ENCODE measurements at places on chromosomes 7 and 10.

DNA sequence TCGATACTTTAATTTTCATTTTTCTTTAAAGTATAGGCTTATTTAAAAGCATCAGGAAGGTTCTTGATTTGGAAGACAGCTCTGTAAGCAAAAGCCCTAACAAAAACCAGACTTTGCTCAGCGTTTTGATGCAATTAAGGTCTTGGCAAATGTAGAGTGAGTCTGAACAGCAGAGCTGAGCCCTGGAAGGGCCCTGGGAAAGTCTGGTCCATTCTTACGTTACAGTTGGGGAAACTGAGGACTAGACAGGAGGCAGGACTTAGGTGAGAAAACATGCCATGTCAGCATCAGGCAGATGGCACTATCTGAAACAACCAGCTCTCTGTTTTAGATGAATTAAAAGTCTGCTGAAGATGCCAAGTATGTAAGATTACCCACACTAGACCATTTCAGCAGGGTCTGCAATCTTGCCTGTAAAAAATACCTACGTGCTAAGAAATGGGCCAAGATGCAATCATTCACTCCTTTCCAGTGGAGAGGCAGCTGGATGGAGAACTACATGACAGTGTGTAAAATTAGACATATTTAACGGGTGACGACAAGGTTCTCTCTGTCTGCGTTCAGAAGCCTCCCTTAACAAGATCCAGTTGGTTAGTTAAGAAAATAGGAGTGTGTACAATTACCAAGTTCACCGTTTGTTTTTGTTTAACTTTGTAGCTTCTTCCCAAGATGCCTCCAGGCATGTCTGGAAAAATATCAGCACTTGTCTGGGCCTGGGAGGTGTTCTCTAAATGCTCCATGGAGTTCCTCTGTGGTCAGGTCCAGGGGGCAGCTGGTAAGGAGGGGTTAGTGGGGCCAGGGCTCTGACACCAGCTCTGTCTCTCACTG, 502.3 kb upstream of the ZMIZ1 start:
- no peak for DNase-seq

GRCh38 chr7:148963583-148964482, 64.5 kb downstream of the PDIA4 start:
- DNase-seq: no peak

- DNase-seq: no peak
Observed at GRCh38 chr10:117936141-117936540, 110.6 kb downstream of the RAB11FIP2 start.

DNA sequence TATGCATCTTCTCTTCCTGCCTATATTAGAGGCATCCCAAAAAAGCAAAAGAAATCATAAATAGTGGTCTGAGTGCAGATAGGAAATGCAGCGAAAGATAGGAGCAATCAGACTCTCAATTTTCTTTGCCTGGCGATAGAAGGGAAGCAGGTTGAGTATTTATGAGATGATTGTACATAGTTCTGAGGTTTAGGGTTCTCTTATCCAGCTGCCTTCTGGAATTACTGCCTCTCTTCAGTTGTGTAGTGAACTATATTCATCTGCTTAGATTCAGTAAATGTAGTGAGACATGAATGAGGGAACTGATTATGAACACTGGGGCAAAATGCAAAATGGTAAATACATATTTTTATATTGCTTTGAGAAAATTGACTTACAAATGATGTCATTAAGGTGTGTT, 93.0 kb upstream of the CYP26C1 start:
- DNase-seq: no peak

DNA sequence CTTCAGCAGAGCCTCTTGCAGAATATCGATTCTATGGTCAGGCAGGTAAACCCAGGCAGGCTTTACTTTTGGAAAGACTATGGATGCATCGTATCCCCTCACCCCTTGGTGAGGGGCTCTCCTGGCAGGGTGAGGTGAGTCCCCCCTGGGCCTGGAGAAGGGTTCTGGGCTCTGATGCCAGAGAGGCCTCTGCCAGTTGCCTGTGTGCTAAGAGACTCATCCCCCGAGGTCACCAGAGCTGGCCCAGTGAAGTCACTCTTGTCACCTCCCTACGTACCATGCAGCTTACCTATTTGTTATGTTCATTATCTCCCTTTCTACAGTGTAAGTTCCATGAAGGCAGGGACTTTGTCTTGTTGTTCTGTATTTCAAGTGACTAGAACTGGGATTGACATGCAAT, 51.3 kb downstream of the TSPAN15 start:
- no peak for DNase-seq

DNA sequence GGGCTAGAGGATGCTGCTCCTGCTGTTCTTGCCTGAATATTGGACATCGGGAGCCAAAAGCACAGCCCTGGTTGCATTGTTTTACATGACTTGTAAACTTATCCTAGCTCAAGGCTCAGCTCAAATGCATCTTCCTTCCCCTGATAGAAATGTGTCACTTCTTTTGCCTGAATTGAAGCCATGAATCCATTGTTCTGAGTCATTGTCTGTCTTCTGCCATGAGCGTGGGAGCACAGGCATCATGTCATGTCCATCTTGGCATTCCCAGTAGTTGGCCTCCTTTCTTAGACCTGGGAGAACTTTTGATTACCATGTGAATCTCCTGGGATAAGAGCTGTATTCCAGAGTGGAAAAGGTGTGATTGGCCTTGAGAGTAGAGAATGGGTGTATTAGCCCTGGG, 54.1 kb upstream of the OPN4 start:
- no peak for DNase-seq

DNA sequence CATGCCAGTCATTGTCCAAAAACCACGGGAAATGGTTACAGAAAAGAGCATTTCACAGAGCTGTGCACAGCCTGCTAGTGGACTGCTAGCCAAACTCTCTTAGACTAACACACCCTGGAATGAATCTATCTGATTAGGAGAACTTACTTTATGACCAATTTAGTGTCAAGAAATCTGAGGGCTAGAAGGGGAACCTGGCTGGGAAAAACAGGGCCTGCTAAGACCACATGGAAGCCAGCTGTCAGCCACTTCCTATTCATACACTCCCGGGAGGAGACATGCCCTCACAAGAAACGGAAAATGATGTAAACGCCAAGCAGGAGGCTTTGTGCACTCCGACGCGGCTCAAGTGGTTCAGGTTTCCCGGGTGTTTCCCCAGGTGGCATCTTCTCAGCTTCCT, 54.8 kb downstream of the MPP7 start:
- DNase-seq: no peak

DNA sequence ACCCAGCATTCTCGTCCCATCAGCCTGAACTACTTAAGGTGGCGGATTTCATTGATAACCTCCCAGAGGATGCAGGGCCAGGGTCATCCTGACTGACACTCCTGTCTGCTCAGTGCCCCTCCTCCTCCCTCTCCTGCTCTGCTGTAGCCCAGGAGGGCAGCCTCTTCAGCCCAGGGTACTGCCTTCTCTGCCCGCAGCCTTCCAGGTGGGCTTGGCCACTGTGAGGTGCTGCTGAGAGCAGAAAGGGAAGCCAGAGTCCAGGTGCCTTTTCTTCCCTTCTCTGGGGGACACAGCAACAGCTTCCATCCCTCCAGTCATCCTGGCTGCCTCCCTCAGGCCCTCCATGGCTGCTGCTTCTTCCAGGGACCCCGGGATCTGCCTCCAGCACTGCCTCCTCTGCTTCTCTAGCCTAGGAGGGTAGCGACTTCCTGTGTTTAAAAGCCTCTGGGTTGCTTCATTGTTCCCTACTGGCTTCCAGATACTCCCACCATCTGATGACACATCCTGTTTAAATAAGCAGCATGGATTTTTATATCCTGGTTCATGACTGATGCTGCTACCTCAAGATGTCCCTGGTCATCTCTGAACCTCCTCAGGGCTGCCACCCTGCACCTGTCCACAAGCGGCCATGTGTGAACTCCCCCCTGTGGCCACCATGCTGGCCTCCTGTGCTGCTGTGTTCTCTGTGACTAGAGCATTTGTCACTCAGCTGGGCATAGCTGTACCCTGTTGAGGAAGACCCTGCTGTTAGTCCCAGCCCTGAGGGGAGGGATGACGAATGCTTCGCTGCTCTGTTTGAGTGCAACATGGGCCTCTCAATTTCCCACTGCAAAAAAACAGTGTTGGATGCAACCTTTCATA, 55.8 kb downstream of the AKR1C4 start:
- no peak for DNase-seq

- no peak for DNase-seq
Observed at GRCh38 chr7:94451187-94451586, 56.5 kb downstream of the COL1A2 start.

- no peak for DNase-seq
Observed at GRCh38 chr10:92241501-92241900, 49.4 kb downstream of the CPEB3 start.

DNA sequence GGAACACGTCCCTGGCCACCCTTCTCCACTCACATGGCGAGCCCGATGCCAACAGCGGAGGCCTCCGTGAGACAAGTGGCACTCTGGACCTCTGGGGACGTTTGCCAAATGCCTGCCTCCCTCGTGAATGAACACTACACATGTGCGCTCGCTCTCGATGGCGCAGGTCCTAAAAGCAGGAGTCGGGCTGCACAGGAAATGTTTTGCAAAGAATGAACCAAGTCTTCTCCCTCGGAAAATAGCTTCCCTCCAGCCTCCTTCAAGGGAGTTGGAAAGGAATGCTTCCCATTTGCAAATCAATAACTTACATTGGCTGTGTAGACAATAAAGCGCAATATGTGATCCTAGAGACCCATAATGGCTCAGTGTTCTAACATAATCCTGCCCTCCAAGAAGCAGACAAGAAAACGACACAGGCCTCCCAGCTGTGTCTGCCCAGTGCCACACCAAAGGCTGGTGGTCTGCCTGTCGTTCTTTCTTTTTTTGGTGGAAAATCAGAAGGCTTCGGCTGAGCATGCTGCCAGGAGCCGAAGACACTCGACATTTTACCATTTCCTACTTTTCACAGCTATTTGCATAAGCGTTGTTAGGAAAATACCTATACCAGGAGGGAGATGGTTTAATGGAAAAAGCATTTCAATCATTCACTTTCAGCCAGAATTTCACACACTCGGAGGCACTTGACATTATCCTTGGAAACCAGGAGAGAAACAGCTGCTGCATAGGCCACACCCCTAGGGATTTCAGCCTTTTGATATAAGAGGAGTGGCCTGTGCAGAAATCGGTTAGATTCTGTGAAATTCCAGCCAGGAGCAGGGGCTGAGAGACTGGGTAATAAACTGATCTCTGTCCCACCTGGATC, 38.4 kb downstream of the ATXN7L1 start:
- DNase-seq: no peak

DNA sequence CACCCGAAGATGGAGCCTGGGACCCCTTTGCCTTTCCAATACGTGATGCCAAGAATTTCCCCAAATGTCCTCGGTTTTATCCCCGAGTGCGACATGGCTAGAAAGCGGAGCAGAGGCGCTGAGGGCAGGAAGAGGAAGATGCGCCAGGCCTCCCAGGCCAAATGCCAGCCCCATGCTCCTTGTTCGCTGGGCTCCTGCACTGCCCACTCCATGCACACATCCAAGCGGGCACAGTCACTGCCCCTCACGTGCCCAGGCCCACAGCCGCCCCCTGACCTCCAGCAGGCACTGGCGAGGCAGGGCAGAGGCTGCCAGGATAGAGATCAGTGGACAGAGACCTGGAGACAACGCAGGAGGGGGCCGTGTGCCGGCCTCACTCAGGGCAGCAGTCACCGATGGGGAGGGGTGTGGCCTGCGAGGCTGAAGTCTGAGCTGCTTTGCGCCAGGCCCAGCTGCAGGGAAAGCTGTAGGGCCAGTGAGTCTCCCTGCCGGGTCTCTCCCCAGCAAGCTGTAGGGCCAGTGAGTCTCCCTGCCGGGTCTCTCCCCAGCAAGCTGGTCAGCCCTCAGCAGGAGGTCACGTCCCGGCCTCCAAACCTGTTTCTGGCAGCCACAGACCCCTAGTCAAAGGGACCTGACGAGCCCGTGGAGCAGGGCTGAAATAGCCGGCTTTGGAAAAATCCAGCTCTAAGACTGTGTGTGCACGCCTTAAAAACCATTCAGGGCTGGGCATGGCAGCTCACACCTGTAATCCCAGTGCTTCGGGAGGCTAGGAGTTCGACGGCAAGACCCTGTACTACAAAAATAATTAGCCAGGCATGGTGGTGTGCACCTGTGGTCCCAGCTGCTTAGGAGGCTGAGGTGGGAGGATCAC, 100.6 kb upstream of the DIP2C start:
- DNase-seq: no peak

GRCh38 chr10:129391464-129391863, 75.6 kb upstream of the MGMT start:
- DNase-seq: no peak

GRCh38 chr10:131461093-131461492, 149.6 kb upstream of the TCERG1L start:
- DNase-seq: no peak

- DNase-seq: no peak
Observed at GRCh38 chr7:3733541-3734140, 432.6 kb downstream of the SDK1 start.

DNA sequence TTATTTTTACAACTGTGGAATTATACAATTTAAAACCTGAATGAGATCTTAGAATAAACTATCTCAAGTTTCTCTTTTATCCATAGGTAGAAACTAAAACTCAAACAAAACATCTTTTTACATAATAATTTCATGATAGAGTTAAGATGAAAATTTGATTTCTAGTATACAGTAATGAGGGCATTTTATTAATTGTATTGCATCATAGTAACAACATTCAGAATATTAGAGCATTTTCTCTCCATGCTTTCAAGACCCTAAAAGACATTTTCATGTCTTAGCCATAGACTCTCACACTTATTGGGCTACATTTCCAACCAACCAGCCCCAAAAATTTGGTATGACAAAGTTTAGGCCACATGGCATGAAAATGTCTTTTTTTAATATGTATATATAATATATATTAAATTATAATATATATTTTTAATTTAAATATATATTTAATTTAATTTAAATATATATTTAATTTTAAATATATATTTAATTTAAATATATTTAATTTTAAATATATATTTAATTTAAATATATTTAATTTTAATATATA, 195.7 kb upstream of the STEAP1 start:
- no peak for DNase-seq

DNA sequence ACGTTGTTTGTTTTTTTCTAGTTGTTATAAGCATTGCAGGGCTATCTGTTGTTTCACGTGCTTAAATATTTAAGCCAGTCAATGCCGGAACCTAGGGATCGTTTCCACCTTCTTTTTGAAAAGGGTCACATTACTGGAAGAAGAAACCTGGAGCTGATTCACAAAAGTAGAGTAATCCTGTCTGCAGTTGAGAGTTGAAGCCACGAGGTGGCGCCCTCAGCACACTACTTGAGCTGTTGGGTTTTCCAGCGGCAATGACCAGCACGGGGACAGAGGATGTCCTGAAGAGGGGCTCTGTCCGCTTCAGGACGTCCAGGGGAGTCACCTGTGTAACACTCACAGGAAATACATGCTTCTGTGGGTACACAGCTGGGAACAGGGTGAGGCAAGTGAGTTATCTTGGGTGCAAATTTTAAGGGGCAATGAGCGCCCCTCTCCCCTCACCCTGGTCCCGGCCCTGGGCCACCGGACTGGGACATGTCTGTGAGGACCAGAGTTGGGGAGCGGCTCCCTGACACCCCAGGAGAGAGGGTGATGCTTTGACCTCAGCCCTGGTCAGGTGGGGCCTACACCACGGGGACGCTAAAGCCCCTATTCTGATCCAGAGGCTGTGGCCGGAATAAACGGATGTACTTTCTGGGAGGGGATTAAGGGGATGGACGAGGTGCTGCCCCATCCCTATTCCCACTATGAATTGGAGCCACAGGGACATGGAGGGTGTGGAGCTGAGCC, 26.3 kb upstream of the WDFY4 start:
- DNase-seq: no peak

Data from GOT3 (cell line).